ENCODE measurements at places on chromosomes 6 and 20.

GRCh38 chr6:18147160-18147559, 7.7 kb downstream of the TPMT start:
- no peak for DNase-seq

DNA sequence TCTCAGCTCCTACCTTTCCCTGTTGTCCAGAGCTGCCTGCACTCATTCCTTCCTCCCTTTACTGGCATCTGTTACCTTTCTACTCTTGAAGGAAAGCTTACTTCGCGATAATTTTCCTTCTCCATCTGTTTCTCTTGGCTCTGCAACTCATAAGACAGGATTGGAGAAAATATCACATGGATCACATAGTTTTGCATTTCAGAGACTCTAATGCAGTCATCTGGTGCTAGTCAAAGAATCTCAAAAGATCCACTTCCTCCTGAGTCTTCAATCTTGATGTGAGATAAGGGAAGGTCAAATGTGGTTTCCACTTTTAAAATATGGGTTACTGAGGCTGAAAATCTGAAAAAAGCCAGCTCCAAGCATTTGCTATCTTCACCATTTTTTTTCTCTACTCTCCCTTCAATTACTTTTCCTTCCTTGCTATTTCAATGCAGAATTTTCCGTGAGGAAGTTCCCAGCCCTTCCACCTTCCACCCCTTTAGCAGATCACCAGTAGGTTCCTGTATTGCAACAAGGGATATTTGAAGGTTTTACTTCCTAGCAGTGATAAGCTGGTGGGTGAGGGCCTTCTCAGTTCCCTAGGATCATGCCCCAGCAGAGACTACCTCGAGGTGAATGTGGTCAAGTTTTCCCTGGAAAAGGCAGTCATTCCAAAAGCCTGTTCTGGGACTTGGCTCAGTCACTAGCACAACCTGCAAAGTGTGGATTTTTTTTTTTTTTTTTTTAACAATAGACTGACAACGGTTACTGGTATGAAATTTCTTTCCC, 62.8 kb upstream of the LRRC1 start:
- no peak for DNase-seq

- DNase-seq = no peak
These were observed 41.5 kb downstream of the RALGAPB start for GRCh38 chr20:38514185-38514584.

DNA sequence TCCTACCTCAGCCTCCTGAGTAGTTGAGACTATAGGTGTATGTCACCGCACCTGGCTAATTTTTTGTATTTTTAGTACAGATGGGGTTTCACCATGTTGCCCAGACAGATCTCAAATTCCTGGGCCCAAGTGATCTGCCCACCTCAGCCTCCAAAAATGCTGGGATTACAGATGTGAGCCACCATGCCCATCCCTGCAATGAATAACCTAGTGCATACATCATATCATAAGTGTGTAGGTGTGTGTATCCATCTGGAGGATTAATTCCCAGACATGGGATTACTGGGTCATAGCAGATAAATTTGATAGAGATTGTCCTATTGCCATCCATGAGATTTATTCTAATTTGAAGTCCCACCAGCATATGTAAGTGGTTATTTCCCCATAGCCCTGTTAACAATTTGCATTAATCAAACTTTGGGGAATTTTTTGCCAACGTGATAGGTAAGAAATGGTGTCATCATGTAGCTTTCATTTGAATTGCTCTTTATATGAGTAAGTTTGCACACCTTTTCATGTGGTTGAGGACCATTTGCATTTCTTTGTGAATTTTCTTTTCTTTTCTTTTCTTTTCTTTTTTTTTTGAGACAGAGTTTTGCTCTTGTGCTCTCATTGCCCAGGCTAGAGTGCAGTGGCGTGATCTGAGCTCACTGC, 29.9 kb upstream of the BACH2 start:
- DNase-seq = no peak

GRCh38 chr6:110250838-110251237, 70.6 kb downstream of the CDC40 start:
- no peak for DNase-seq

- DNase-seq = no peak
These were observed 129.0 kb downstream of the EDN3 start for GRCh38 chr20:59429396-59429795.

- no peak for DNase-seq
These were observed 20.7 kb upstream of the ASIP start for GRCh38 chr20:34220561-34220960.

- no peak for DNase-seq
These were observed 192.5 kb downstream of the EPHA7 start for GRCh38 chr6:93226822-93227221.

DNA sequence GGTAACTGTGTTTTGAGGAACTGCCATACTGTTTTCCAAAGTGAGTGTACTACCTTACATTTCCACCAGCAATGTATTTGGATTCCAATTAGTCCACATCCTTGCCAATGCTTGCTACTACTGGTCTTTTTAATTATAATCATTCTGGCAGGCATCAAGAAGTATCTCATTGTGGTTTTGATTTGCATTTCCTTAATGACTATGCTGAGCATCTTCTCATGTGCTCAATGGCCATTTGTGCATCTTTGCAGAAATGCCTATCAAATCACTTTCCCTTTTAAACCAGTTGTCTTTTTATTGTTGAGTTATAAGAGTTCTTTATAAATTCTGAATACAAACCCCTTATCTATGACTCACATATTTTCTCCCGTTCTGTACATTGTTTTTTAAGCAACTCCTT, 75.9 kb downstream of the ATG5 start:
- DNase-seq = no peak

DNA sequence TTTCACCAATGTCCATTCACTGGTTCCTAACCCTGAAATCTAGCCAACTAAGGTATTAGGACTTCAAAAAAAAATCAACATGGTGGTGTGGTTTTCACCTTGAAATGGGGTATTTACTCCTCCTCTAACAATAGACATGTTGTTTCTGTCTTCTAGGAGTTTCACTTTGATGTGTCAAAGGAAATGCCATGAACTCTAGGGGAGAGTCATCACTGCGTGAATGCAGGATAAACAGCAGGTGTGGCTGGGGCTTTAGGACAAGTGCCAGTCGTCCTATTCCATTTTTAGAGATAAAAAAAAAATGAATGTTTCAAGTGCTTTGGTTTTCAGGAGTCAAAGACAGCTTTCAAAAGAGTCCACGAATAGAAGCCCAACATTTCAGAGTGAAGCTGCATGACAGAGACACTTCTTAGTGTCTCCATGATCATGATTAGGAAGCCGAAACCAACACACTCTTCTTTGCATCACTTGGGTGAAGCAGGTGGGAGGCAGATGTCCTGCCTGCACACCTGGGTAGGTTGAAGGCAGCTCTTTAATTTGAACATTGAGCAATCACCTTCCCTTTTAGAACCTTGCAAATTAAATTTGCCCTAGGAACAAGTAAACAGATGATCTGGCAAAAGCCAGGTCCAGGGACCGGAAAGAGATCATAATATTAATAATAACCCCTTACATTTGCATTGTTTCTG, 328.5 kb upstream of the PRDM1 start:
- no peak for DNase-seq

DNA sequence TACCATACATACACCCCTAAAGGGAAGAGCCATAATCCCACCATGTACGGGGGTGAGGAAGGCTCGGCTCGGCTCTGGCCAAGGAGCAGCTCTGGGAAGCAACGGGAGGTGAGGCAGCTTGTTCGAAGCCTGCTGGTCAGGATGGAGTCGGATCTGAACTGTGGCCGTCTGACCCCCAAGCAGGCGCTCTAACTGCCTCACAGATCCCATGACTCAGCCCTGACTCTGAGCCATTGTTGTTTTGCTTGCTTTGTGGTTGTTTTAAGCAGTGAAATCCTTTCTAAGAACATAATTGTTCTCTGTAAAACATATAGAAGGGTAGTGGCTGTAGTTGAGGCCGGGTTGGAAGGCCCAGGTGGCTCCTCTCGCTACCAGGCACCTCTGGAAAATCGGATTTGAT, 10.9 kb downstream of the C6orf132 start:
- DNase-seq = no peak

DNA sequence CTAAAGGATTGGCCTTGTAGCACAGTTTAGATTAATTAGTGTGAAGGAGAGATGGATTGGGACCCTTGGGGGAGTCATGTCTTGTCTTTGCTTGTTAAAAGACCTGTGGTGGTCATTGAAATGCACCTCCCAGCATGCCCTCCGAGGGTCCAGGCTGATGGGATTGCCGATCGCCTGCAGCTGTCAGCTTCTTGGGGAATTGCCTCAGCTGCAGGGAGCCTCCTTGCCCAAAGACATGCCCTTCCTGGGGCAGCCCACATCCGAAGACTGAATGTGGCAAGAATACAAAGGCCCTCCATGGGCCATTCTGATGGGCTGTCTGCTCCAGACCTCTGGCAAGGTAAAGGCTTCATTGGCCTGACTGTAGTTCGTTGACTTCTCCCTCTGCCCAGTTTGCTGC, 150.7 kb downstream of the FARS2 start:
- DNase-seq = no peak

GRCh38 chr6:113457198-113457597, 399.9 kb upstream of the MARCKS start:
- no peak for DNase-seq

DNA sequence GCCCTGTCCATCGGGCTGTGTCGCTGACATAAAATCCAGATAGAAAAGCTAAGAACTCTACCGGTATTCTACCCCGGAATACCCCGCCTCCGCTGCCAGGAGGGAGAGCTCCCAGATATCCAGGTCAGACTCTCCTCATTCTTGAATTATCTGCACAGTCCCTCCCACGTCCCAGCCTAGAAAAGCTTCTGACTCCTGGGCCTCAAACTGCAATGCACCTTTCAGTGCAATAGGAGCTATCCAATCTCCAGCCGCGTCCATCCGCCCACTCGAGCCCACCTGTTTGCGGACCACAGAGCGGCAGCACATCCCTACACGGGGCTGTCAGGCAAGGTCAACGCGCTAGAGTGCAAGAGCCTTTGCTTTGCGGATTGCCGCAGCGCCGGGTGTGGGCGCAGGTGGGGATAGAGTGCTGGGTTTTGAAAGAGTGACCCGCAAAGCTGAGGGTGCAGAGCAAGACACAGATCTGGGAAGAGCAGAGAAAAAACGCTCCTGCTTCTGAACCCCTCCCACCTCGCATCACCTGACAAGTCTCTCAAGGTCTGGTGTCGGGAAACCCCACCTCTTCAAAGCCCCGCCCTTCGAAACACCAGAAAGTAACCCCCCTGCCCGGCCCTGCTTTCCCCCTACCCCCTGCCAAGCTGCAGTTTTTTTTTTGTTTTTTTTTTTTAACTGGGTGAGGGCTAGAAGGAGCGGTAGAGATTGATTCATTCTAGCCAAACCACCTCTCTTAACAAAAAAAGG, 1.3 kb downstream of the TAPBP start:
- no peak for DNase-seq

GRCh38 chr6:25692472-25692871, 40.5 kb downstream of the SCGN start:
- DNase-seq = no peak

DNA sequence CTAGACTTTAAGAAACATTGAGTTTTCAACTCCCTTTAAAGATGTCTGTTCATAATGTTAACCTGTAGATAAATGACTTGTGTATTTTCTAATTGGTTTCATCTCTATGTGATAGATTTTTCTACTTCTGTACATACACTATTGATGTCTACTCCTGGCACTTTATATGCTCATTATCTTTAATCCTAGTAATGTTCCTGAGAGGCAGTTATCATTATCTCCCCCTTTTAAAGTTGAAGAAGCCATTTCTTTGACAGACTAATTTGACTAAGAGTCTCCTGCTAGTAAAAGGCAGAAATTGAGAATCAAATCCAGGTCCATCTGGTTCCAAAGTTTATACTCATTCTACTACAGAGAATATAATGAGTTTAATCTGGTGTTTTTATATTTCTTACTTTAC, 137.2 kb upstream of the SAMD5 start:
- DNase-seq = no peak

DNA sequence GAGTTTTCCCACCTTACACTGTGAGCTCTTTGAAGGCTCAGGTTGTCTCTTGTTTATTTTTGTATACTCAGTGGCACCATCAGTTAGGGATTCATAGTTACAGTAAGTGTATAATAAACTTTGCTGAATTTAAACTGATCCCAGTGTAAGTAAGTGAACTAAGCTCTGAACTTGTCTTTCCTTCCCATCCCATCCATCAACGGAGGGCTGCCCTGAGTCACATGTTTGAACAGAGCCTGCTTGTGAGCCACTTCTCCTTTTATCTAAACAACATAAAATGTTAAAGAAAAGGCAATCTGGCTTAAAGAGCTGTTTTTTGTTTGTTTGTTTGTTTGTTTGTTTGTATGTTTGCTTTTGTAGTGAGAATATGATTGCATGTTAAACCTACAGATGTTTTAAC, 185.7 kb upstream of the MARCKS start:
- DNase-seq = no peak

DNA sequence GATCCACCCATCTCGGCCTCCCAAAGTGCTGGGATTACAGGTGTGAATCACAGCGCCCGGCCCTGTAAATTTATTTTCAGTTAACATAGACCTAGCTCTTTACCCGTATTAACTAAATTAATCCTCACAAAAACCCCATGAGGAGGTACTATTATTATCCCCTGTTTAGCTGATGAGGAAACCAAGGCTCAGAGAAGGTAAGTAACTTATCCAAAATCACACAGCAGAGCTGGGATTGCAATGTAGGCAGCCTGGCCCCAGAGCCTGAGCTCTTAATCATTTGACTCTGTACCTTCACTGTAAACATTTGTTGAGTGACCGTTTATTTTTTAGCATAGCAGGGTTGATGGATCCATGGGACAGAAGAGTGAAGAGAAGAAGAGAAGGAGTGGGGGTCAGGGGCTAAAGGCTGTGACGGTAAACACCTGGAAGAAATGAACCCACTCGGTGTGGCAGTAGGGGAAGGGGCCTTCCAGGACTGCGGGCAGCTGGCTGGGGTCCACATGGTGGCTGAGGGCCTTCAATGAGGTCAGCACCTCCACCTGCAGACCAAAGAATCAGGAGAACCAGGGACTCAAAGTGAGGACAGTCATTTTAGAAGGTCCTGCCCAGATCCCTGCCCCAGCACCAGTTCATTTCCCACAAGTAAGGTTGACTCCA, 35.2 kb downstream of the KIAA1755 start:
- DNase-seq = no peak

DNA sequence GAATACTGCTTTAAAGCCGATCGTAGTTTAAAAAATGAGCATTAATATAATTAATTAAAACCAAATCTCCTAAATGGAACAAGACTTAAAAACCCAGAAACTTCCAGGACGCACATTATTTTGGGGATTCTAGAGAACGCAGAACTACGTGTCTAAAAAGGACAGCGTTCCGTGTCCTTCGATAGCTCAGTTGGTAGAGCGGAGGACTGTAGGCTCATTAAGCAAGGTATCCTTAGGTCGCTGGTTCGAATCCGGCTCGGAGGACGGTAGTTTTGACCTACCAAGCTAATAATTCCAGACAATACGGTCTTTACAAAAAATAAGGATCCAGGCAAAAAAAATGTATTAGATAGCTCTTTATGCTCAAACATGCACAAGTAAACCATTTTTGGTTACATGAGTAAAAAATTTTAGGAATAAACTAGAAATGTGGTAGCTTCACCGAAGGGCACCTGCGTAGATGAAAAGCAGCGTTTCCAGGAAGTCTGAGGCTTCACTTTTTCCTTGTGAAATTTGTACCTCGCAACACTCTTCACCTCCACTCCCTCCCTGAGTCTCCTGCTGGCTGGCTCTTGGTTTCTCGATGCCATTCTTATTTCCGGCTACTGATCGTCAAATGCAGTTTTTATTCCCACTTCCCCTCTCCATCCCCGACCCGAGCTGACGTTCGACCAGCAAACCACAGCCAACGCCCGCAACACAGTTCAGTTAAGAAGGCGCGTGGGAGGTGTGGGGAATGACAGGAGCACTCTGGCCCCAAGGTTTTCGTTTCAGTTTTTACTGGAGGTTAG, 19.6 kb upstream of the ABT1 start:
- no peak for DNase-seq
